Left ventricle myocardium inferior (tissue), 1 donor: ENCODE measurements at places on chromosomes 13 and 19.

- no peak for DNase-seq
Observed at GRCh38 chr19:682678-683320, 6.6 kb downstream of the FSTL3 start.

DNA sequence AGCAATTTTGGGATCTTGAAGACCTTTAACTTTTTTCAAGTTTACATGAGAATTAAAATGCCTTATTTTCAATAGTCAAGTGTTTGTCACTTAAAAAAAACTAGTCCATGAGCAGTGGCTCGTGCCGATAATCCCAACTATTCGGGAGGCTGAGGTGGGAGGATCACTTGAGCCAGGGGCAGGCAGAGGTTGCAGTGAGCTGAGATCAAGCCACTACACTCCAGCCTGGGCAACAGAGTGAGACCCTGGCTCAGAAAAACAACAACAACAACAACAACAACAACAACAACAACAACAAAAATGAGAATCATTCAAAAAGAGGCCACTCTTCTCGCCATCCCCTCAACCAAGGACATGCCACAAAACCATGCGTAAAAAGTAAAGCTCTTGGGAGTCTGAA is 5.7 kb downstream of the FOXO1 start:
- DNase-seq = no peak

- no peak for DNase-seq
Observed at GRCh38 chr13:111911754-111912452, 155.0 kb upstream of the SOX1 start.

- DNase-seq = no peak
Observed at GRCh38 chr13:64074971-64075474, 2659.4 kb upstream of the PCDH20 start.

- DNase-seq = no peak
Observed at GRCh38 chr19:32047788-32048187, 297.6 kb upstream of the ZNF507 start.

DNA sequence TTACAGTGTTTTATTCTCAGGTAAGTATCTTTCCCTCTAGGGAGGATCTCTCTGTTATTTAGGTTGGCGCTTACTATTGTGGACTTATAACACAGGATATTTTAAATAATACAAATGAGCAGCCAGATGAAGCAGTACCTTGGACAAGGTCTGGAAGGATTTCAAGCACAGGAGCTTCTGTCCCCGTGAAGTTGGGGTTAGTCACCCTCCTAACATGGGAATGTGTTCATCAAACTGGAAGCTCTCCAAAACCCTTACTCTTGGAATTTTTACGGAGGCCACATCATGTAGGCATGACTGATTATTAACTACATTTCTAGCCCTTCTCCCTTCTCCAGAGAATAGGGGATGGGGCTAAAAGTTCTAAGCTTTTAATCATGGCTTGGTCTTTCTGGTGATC is 38.3 kb upstream of the SPRY2 start:
- DNase-seq = no peak
